ENCODE measurements at places on chromosomes 12 and 14.

- DNase-seq, result peak; percentile 46
Measured at GRCh38 chr12:48183091-48183875, at the start of gene CCDC184. Gene CCDC184 (plus strand): TSS chr12:48183644. CDS start chr12:48184123, 479 bp downstream.

GRCh38 chr12:127745469-127746212, 521.3 kb upstream of the TMEM132C start:
- no peak for DNase-seq

DNA sequence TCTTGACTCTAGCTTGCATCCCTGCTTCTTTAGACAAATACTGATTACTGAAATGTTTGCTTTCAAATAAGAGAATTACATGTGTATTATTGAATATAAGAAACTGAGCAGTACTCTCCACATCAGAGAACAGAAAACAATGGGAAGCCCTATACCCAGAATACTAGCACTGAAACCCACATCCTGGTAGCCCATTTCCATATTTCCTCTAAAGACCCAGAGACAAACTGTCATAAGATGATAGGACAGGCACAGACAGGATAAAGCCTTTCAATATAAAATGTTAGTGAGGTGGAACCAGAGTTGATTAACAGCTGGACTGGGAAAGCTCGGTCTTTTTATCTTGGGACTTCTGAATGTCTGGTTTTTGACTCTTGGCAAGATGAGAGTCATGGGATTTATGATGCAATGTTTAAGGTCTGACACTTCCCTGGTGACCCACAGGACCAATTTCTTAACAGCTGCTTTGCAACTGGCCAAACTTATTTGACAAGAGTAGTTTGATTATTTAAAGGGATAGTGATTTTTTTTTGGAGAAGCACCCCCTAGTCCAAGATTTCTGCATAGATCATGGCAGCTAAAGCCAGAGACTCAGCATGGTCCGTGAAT, 166.9 kb upstream of the ATXN7L3B start:
- no peak for DNase-seq

GRCh38 chr14:59358102-59358501, 107.1 kb downstream of the GPR135 start:
- DNase-seq, result no peak

- DNase-seq, result no peak
Measured at GRCh38 chr12:41983394-41983793, 161.3 kb downstream of the GXYLT1 start.

DNA sequence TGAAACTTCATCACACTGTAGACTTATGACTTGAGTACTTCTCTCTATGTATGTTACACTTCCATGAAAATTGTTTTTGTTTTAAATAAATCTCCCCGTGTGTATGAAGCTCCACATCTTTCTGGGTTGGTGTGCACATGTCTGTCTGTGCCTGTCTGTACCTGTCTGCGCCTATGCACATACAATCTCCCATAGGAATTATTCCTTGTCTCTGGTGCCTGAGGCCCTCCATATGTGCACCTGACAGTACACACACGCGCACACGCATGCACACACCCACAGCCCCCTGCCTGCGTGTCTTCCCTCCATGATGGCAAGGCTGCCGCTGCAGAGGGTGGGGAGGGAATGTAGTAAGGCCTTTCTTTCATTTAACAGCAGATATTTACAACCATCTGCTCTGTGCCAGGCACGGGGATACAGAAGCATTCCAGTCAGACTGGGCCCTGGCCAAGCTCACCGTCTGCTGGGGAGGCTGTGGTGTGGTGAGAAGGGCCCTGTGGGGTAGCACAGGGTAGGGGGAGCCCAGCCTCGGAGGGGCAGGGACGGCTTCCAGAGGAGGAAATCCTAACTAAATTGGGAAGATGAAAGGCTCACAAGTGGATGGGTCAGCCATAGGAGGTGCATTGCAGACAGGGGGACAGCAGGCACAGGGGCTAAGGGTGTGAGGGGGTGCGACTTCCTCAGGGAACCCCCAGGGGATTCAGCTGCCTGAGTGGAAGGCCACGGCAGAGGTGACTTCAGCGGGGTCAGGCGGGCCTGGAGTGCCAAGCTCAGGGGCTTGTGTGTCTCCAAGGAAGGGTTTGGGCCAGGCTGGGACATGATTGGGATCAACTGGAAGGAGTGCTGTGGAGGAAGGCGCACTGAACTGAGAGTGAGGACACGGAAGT, 26.1 kb downstream of the KRT8 start:
- no peak for DNase-seq

DNA sequence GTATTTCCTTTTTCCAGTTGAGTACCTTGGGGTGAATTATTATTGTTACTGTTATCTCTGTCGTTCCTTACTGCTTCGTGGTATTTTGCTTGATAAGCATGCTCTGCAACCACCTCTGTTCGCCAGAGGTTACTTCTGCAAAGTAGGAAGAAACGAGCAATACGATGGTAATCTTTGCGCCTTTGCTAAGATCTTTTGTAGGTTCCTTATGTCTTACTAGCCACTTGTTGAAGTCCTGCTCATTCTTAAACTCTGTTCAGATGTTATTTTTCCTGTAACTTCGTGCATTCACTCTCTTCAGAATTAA, 729 bp upstream of the M6PR start:
- no peak for DNase-seq

DNA sequence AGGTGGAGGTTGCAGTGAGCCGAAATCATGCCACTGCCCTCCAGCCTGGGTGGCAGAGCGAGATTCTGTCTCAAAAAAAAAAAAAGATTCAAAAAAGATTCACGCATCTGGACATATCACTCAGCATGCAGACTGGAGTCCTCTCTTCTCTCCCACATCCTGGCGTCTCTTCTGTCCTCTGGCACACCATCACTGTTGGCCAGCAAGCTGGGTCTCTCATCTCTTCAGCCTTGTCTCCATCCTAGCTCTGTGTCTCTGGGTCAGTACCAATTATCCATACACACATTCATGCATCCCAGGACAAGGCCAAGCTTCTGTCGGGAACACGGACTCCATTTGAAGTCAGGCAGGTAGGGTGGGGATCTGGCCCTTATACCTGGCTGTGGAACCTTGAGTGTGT, 105.5 kb upstream of the MAP1LC3B2 start:
- DNase-seq, result no peak

DNA sequence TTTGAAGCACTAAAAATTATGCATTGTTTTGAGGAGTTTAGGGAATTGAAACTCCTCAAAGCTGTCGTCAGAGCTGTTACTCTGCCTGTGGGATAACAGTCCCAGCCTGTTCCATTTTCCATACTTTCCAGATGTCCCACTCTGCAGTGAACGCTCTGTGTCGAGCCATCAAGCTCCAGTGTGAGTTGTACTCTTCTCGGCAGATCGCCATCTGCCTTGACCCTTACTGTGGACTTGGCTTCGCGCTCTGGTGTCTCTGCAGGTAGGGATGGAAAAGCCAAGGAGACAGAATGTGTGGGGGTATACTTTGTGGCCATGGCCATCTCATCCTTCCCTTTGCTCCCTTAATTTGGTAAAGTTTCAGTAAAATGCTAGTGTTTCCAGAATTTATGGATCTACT, 35.5 kb upstream of the ATF1 start:
- DNase-seq, result no peak

DNA sequence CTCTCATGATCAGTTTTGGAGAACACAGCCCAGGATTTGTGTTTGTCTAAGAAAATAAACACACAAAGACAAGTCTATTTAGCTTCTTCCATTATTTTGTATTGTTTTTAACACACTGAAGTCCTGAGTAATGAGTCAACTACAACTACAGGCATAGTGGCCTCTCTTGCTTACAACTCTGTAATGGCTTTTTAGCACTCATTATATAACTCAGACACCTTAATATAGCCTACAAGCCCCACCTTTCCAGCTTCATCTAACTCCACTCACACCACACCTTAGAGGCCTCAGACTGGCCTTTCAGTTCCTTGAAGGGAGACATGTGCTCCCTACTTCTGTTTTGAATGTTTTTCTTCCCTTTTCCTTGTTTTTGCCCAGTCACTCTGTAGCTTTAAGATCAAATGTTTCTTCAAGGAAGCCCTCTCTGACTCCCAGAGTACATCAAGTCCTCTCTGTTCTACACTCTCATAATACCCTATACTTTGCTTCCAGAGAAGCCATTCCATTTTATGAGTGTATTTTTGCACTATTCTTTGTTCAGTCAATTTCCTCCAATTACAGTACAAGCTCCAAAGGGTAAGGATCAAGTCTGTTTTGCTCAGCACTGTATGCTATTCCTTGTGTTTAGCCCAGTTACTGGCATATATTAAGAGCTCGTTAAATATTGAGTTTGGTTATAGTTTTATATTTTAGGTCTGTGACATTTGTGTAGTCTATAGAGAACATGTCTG, 233.6 kb upstream of the ARHGAP5 start:
- DNase-seq, result no peak

DNA sequence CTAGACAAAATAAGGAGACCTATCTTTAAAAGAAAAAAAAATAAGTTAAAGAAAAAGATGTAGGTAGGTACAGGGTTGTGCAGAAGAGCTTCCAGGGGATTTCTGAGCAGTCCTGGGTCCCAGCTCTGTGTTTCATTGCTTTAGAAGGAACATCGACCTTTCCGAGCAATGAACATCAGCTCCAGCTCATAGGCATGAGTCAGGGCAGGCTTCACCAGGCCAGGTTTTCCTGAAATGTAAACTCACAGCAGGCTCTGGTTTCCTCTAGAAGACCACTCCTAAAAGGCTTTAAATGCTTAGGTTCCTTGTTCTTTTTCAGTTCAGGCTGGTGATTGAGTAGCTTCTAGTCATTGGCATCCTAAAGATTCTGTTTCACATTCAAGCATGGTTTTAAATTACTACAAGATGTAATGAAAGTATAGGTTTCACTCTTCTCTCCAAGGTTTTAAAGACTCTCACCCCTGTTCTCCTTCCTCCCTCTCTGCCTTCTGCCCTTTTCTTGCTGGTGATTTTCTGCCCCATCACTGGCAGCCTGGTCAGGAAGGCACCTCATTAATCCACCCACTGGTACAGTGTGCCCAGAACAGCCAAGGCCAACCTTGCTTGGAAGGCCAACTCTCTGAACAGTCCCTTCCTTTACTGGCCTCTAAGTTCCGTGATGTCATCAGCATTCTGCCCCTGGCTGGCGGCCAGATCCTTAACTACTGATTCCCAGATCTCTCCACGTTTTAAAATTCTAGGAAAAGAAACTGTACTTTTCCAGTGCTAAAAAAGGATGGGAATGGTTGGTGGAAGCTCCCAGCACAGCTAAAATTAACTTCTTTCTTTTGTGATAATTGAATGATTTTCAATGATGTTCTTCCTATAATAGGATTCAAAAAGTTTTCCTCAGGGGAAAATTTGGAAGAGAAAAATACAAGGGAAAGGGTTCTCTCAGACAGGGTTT, 109.4 kb upstream of the HIF1A start:
- DNase-seq, result no peak

DNA sequence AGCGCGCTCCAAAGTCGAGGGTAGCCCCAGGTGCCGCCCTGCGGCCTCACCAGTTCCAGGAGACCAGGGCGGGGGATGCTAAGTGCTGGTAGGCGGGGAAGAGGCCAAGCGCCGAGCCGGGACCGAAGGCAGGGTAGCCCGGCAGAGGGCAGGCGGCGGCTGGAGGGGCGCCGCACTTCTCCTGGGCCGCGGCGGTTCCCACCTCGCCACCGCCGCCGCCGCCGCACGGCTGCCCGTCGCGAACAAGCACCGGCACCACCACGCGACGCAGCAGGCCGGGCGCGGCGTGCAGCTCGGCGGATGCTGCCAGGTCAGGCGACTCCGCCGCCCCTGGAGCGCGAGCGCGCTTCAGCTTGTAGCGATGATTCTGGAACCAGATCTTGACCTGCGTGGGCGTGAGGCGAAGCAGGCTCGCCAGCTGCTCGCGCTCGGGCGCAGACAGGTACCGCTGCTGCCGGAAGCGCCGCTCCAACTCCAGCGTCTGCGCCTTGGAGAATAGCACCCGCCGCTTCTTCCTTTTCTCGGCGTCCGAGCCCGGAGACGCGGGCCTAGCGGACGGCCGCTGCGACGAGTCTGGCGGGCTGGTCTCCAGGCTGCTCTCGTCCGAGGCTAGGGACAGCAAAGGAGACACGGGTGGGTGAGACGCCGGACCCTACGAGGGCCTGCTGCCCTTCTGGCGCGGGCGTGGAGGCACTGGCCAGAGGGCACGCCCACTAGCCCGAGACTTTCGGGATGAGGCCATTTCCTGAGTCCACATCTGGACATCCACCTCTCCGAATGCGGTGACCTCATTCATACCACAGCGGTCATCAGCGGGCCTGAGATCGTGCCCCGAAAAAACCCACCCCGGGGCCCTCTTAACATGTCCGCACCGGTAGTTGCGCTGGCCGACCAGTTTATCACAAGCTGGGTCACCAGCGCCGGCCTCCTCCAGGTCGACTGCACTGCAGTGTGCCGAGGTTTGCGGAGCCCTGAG, 1.3 kb downstream of the NKX2-8 start:
- DNase-seq, result no peak

DNA sequence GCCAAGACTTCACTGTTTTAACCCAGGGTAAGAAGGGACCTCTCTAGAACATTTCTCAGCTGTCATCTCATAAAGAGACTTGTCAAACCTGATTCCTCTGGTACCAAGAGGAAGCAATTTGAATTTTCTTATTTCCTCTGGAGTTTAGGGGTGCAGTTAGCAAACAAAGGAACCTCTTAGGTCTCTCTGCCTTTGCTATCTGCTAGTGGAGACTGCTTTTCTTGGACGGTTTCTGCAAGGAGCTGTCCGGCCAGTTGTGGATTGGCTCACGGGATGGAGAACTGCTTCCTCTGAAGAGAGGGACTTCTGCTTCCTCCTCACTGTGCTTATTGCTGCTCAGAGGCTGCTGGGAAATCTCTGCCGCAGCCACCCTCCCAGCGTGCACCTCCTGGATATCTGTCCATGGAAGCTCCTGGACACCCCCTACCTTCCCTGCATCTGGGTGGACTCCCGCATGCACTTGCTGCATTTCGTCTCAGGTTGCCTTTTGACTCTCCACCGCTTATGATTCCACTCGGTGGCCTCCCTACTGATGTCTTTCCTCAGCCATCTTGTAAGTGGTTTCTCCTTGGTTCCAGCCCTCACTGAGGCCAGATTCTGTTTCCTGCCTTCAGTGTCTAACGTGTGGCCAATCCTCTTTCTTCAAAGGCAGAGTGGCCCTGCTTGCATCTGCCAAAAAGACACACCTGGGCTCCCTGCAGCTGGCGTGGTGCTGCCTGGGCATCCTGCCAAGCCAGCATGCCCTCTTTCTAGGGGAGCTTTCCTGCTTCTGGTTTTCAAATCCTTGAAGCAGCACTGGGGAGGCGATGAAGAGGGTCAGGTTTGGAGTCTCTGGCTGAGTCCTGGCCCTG, 187.3 kb downstream of the CHST11 start:
- DNase-seq, result no peak

- DNase-seq, result no peak
Measured at GRCh38 chr14:23055621-23056144, 1.6 kb downstream of the CDH24 start.

DNA sequence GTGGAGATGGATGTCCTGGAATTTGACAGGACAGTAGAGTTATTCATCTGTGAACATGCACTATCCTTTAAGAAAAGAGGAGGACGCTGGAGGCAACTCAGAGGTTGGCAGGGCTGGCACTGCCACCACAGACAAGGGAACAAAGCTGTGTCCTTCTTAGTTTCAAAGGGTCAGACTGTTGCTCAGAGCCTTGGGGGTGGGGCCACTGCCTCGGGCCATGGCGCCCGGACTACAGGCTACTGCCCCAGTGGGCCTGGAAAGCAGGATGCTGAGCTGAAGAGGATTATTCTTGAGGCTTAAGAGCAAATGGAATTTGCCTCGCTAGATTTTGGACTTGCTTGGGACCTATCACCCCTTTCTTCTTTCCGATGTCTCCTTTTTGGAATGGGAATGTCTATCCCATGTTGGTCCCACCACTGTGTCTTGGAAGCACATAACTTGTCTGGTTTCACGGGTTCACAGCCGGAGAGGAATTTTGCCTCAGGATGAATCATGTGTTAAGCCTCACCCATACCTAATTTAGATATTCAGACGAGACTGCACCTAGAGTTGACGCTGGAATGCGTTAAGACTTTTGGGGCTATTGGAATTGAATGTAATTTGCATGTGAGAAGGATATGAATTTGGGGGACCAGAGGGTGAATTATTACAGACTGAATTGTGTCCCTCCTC, 114.8 kb upstream of the RFLNA start:
- no peak for DNase-seq
